ENCODE measurements at places on chromosomes 12 and 14.

DNA sequence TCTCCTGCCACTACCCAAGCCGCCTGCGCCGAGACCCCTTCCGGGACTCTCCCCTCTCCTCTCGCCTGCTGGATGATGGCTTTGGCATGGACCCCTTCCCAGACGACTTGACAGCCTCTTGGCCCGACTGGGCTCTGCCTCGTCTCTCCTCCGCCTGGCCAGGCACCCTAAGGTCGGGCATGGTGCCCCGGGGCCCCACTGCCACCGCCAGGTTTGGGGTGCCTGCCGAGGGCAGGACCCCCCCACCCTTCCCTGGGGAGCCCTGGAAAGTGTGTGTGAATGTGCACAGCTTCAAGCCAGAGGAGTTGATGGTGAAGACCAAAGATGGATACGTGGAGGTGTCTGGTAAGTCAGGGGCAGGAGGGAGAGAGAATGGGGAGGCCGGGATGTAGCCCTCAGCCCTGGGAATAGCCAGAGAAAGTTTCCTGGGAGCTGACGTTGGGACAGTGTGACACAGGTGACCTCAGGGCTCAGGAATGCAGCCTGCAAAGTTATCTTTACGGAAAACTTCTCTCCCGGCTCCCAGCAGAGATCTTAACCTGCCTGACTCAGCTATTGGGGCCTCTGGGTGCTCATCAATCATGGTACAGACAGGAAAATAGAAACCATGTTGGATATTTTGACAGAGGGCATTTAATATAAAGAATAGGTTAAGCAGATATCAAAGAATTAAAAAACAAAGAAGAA, 747 bp downstream of the HSPB8 start:
- peak; percentile 23 for DNase-seq

DNA sequence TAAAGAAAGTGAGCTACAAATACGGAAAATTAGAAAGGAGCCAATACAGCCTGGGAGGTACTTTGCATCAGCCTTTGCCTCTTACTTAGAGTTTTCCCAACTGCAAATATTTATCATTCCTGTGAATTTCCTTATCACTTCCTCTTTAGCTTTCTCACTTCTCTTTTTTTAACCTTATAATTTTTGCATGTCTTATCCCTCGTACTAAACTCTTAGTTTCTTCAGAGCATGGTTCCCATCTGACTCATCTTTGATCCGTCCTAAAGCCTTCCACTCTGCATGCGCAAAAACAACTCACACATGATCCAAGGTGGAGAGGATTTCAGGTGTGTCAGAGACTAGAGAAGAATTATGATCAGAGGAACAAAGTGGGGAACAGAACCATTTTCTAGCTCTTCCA, 9.6 kb upstream of the SNAPC1 start:
- DNase-seq: no peak

DNA sequence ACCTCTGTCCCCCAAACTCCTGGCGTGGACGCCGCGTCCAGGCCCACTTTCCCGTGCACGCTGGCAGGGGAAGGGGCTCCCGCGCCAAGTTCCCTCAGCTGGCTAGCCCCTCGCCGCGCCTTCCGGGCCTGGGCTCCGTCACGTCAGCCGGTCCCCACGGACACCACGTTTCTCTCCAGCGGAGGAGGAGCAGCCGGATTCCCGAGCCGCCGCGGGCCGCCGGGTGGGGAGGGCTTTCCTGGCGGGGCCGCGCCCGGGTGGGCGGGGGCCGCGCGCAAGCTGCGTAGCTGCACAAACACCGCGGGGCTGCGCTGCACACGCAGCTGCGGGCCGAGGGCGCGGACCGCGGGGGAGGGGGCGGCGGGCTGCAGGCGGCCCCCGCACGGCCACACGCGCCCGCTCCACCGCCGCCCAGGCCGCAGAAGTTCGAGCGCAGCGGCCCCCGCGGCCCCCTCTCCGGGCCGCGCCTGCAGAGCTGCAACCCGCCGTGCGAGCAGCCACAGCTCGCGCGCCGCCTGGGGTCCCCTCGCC, 45.1 kb upstream of the PNMA1 start:
- DNase-seq: peak; percentile 35

DNA sequence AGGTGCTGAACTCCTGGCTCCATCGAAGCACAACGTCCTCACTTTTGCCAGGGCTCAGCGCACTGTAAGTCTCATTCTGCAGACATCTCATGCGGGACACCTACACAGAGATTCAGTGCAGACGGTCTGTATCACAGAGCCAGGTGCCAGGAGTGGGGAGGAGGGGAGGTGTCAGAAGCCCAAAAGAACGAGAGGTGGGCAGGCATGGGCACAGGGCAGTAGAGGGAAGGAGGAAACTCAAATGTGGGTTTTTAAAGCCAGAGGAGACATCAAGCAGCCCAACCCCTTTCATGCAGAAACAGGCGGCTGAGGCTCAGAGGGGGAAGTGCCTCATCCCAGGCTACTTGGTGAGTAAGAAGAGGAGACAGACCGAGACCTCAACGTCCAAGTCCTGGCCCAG, 2.5 kb upstream of the LPAR5 start:
- no peak for DNase-seq

DNA sequence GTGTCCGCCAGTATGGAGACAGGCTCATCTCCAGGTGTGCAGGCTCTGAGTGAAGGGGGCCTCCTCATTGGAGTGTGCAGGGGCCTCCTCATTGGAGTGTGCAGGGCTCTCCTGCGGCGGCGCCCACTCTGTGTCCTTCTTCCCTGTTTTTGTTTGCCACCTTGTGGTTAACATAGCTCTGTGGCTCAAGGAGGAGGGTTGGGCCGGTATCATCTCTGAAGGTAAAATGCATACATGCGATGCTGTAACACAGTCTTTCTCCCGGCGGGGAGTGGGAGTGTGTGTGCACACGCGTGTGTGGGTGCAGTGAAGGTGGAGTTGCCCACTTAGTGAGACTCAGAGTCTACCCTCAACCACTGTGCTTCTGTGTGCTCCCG, 429.4 kb downstream of the ZFP36L1 start:
- no peak for DNase-seq

GRCh38 chr12:71552728-71553501, 110.7 kb downstream of the ZFC3H1 start:
- no peak for DNase-seq

- no peak for DNase-seq
Observed at GRCh38 chr14:72688990-72689671, 204.8 kb downstream of the DPF3 start.

GRCh38 chr12:28859551-28859950, 289.5 kb upstream of the FAR2 start:
- DNase-seq: no peak

DNA sequence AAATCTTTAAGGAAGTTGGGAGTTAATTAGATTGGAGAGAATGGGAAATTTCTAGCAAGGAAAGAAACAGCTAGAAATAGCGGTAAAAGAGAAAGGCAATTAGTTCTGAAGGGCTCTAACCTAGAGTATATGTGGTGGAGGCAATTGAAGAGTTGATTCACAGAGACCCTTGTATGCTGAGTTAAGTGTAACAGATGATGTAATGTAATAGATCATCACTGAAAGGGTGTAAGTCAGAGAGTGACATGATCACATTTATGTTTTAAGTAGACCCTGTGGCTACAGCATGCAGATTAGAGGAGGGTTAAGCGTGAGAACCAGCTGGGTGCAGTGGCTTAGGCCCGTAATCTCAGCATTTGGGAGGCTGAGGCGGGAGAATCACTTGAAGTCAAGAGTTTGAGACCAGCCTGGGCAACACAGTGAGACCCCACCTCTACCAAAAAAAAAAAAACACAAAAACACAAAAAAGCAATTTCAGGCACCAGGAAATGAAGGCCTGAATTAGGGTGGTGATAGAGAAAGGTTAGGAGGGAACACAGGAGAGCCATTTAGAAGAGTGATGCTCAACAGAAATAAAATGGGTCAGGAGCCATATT, 3.0 kb downstream of the RBP5 start:
- DNase-seq: no peak

GRCh38 chr12:45010059-45010458, 40.8 kb downstream of the DBX2 start:
- DNase-seq: peak; percentile 4

GRCh38 chr14:58789736-58790135, 152.0 kb downstream of the DACT1 start:
- no peak for DNase-seq

GRCh38 chr14:88541324-88541723, 13.5 kb downstream of the PTPN21 start:
- DNase-seq: no peak

- no peak for DNase-seq
Observed at GRCh38 chr12:124531281-124531745, 36.1 kb downstream of the NCOR2 start.

DNA sequence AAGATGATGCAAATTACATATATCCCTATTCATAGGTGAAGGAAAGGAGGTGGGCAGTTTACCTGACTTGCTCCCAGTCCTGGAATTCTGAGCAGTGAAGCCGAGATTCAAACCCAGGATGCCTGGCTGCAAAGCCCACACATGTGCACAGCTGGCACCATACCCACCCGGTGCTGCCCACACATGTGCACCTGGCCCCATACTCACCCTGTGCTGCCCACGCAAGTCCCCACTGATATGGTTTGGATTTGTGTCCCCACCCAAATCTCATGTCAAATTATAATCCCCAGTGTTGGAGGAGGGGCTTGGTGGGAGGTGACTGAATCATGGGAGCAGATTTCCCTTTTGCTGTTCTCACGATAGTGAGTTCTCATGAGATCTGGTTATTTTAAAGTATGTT, 179.2 kb upstream of the C14orf180 start:
- DNase-seq: no peak

- DNase-seq: no peak
Observed at GRCh38 chr12:75648856-75649255, 137.4 kb upstream of the KRR1 start.

- DNase-seq: no peak
Observed at GRCh38 chr14:99915305-99916090, 122.3 kb downstream of the EML1 start.

GRCh38 chr14:81465507-81466228, 65.5 kb upstream of the STON2 start:
- no peak for DNase-seq

GRCh38 chr14:56953884-56954283, 143.6 kb upstream of the OTX2 start:
- DNase-seq: no peak
